Adrenal gland (tissue), 19 donors: ENCODE measurements at places on chromosomes 16 and 17. TPM values are rescaled to one million over a fixed set of nuclear protein-coding genes. Genes with fewer than 3 reads are reported as not detected.

SOX8 gene
- polyA plus RNA-seq, result 2.1 TPM

YBX2 gene
- polyA plus RNA-seq, result not detected

ELAC2 gene
- polyA plus RNA-seq, result 72.7 TPM

ATP2C2 gene
- 0.35 TPM for polyA plus RNA-seq

HAP1 gene
- polyA plus RNA-seq, result 0.26 TPM

CCL11 gene
- 0.88 TPM for polyA plus RNA-seq

DLX4 gene
- 0.10 TPM for polyA plus RNA-seq

HS3ST6 gene
- not detected for polyA plus RNA-seq
